Non-pigmented ciliary epithelial cell (primary cell): ENCODE measurements at places on chromosomes 5 and 9.

- DNase-seq, result no peak
Observed at GRCh38 chr5:141870228-141870627, 8.0 kb downstream of the PCDH1 start.

DNA sequence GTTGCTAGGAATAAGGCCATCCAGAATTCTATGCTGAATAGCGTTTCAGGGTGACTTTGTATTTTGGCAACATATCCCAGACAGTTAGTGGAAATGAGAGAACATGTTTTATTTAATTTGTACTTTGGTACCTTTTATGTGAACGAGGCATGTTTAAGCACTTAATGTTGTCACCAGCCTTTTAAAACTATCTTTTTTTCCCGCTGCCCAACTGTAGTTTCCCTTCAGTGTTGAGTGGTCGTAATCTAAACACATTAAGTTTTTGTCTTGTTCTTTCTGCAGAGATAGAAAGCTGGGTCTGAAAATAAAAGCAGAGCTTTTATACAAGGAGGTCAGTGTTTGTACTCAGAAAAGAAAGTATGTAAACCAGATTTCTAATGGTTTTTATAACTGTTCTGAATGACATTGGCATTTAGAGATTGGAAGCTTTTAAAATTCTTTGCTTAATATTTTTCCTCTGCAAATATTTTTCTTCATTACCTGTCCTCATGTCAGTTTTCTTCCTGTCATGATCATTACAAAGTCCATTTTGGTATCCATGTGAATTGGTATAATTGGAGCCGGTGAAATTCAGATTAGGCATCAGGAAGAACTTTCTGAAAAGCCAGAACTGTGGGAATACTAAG lies 100.7 kb downstream of the ARHGEF28 start:
- no peak for DNase-seq

- no peak for DNase-seq
Observed at GRCh38 chr5:128403333-128403732, 134.7 kb downstream of the FBN2 start.

GRCh38 chr9:121160025-121160424 lies 41.6 kb downstream of the RAB14 start:
- DNase-seq, result no peak

DNA sequence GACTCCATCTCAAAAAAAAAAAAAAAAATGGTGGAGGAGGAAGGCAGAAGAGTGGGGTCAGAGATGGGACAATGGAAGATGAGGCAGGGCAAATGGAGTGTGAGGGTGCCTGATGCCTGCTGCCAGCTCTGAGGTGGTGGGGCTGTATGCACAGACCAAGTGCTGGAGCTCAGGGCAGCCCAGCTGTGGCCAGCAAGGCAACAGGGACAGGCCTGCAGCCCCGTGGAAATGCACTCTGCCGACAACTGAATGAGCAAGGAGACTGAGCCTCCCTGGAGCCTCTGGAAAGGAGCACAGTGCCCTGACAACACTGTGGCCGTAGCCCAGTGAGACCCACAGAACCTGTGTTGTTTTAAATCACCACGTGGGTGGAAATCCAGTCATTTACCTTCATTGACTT lies 22.9 kb upstream of the SMIM32 start:
- DNase-seq, result no peak

- no peak for DNase-seq
Observed at GRCh38 chr5:17190242-17190778, 27.1 kb upstream of the BASP1 start.

DNA sequence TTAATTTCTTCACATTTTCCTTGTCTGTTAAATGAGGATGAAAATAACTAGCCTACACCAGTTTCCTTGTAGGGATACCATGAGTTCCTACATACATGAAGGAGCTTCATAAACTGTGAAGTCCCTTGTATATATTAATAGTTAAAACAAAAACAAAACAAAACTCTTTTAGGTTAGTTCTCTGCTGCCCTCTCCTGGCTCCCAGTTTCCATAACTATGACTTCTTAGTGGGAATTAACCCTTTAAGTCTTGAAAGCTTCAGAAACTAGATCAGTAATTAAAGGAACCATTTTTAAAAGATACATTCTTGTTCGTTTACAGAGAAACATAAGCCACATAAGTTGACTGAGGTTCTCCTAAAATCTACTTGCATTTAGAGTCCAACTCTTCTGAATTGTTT lies 500.0 kb upstream of the C9orf72 start:
- DNase-seq, result no peak

DNA sequence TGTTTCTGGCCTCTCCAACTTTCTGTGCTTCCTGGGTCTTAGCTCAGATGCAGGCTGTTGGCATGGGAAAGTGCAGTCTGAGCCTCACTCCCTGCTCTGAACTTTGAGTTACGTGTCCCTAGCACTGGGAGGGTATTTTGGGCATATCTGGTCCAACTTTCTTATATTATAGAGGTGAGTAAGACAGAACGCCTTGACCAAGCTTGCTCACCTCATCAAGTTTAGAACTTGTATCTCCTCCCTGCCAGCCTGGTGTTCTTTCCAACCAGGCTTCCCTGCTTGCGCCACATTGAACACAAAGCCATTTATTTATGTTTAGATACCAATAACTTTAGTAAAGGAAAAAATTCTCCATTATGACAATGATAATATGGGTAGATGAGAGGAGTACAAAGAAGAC lies 33.2 kb downstream of the TNC start:
- no peak for DNase-seq

GRCh38 chr9:134772331-134772730 lies 108.3 kb upstream of the FCN2 start:
- no peak for DNase-seq

DNA sequence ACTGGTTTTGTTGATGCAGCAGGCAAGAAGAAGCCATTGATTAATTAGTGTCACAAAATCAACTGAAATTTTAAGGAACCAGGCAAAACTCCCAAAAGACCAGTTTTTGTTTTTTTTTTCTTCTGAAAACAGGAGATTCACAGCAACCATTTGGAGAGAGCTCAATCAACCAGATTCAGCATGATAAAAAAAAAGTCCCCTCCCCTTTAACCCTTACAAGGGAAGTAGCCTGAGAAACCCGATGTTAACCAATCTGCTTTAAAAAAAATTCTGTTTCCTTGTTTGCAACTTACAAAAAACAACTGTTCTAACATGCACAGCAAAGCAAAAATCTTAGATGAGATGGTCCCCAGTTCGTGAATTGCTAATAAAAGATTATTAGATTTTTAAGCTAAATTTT lies 59.7 kb downstream of the HMHB1 start:
- no peak for DNase-seq

DNA sequence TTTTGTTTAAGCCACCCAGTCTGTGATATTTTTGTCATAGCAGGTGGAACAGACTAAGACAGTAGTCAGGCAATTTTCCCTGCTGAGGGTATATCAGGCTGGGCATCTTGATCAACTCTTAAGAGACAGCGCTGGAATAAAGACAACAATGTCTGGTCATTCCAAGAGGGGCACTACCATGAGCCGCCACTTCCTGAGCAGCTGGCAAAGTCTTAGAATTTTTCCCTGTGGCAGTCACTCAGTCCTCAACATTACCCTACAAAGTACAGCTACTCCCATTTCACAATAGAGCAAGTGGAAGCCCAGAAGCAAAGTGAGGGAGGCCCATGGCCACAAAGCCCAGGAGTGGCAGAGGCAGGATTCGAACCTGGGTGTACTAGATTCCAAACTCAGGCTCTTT lies 74.8 kb downstream of the SH3PXD2B start:
- DNase-seq, result no peak

DNA sequence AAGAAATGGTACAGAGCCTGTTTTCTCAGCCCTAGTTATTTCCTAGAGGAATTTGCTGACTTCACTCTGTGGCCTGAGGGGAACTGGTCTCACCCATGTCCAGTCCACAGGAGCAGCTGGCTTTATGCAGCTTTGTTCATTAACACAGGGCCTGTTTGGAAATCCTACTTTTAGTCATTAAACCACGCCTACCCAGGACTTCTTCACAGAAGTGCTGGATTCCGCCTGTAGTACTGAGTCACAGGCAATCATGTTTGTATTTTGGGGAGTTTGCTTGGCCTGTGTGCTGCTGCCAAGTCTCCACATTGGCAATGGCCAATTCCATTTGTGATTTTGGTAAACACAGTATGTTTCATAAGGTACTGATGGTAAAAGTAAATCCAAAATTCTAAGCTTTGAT lies 52.8 kb downstream of the CTNND2 start:
- DNase-seq, result no peak

- DNase-seq, result no peak
Observed at GRCh38 chr5:141714542-141715310, 32.7 kb upstream of the ARAP3 start.

DNA sequence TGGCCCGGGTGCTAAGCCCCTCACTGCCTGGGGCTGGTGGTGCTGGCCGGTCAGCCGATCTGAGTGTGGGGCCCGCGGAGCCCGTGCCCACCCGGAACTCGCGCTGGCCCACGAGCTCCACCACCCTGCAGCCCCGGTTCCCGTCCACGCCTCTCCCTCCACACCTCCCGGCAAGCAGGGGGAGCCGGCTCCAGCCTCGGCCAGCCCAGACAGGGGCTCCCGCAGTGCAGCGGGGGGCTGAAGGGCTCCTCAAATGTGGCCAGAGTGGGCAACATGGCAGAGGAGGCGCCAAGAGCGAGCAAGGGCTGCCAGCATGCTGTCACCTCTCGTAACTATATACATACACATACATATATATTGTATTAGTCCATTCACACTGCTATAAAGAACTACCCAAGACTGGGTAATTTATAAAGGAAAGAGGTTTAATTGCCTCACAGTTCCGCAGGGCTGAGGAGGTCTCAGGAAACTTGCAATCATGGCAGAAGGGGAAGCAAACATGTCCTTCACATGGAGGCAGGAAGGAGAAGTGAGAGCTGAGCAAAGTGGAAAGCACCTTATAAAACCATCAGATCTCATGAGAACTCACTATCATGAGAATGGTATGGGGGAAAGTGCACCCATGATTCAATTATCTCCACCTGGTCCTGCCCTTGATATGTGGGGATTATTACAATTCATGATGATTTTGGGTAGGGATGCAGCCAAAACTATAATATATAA lies 56.8 kb downstream of the LIX1 start:
- DNase-seq, result no peak

GRCh38 chr9:75200892-75201470 lies 112.7 kb downstream of the OSTF1 start:
- no peak for DNase-seq

DNA sequence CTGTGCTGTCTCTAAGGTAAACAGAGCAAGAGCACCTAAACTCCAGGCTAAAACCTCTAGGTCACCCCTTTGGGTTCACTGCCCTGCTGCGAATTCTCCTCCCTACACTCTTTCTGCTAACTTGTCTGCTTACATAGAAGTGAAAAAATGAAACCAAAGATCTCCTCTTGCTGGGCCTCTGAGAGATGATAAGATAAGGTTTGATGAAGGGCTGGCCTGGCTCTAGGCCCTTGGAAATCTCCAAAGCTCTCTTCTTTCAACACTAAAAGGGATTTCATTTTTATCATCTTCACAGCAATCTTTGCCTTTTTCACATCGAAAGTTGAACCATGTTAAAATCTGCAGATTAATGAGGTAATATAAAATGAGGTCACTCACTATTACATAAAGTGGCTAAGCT lies 450.8 kb upstream of the TLE4 start:
- DNase-seq, result no peak

- DNase-seq, result peak; percentile 30
Observed at GRCh38 chr5:75433814-75434506, 77.5 kb downstream of the CERT1 start.

- no peak for DNase-seq
Observed at GRCh38 chr9:61673664-61674381, 484.0 kb downstream of the SPATA31A7 start.

DNA sequence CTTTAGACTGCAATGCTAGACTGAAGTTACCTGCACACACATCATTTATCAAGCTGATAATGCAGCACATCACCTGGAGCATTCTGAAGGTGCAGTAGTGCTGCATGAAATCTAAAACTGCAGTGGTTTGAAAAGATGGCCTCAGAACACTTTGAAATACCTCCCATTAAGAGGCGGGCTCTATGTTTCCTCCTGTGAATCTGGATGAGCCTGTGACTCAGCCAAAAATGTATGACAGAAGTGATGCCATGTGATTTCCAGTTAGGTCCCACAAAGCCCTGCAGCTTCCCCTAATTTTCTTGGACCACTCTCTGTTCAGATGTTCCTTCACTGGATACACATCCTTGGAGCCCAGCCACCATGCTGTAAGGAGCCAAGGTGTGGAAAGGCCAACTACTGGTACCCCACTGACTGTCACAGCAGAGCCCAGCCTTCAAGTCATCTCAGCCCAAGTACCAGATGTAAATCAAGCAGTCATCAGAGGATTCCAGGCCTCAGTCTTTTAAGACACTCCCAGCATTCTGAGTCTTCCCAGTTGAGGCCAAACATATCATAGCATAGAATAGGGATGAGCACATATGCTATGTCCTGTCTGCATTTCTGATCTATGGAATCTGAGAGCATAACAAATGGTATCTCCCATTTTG lies 27.2 kb upstream of the DEPDC1B start:
- no peak for DNase-seq

DNA sequence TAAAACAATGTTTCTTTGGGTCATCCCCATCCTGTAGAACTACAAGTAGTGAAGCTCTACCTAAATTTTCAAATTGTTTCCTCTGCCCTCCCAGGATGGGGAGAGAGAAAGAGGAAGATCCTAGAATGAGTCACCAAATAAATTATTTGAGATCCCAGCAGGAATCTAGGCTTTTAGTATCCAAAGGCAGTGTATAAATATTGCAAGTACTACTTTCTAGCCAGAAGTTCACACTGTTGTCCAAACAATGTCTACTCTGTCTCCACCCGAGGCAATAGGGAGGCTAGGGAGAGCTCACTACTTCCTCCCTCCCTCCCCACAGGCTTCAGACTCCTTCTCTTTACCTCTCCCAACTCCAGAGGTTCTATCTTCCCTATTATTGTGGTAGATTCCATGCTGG lies 362.8 kb downstream of the MRPS30 start:
- no peak for DNase-seq

DNA sequence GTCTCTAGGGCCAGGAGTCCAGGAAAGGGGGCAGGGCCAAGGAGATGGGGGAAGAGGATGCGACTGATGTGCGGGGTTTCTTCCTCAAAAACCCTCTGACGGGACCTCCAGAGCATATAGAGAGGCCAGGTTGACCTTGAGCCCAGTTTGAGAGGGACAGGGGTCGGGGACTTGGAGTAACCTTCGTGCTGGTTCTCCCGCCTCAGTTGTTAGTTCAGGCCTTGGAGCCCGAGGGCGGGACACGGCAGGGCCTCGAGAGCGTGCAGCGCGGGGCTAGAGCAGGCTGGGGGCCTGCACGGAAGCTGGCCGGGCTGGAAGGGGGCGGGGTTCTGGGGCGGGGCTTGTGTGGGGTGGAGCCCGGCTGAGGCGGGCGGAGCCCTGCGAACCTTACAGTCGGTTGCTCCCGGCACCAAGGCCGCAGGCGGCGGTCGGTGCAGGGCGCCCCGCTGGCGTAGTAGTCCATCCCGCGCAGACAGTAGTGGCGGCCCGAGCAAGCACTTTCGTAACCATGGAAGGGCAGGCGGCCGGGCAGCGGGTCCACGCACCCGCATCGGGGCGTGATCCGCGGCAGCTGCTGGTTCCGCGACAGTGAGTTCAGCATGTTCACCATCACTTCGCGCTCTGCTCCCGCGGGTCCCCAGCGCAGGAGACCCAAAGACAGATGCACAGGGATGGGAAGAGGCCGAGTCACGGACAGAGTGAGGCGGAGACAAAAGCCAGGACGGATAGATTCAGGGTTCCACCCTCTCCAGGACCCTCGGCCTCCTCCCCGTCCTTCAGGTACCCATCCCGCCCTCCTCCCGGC lies 4.0 kb upstream of the MYORG start:
- no peak for DNase-seq
